ENCODE measurements at places on chromosomes 1 and 21. TPM values are rescaled to one million over a fixed set of nuclear protein-coding genes. Genes with fewer than 3 reads are reported as not detected.

DNA sequence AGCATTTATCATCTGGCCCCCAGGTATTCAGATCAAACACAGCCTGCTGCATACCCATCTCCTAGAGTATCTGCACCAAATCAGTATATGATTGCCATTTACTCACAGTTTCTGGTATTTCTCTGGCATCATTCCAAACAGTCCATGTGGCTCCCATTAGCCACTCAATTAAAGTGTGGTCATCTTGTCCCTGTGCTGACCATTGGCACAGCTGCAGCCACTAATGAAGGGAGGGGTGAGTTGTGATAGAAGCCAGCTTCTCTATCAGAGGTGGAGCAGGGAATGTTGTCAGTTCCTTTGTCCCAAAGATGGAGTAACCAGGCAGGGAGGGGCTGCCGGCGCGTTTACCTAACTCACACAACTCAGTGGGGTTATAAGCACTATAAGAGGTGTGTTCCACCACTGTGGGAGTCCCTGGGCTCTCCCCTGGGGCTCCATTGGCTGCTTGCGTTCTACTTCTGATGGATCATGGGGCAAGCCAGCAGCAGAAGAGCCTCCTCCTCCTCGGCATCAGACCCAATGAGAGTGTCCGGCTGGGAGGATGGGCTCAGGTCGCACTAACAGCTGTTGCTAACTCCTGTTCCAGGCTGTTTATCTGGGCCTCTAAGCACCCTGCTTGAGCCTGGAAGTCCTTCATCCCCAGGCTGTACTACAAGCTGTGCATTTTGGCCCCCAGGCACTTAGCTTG lies 108.6 kb downstream of the GDAP2 start:
- H3K4me3 ChIP-seq: no peak overlapping the region
- no peak for DNase-seq
- H3K4me1 ChIP-seq: peaks cover 21% of the 10 kb centered on the region
- peak overlapping the region; percentile 32 for H3K27ac ChIP-seq
- H3K36me3 ChIP-seq: no peaks in the 10 kb centered on the region

- no peaks in the 10 kb centered on the region for H3K27me3 ChIP-seq
- no peak overlapping the region for H3K4me3 ChIP-seq
- peaks cover 54% of the 10 kb centered on the region for H3K4me1 ChIP-seq
- peak overlapping the region; percentile 46 for H3K27ac ChIP-seq
- DNase-seq: no peak
Observed at GRCh38 chr1:21919520-21919919, 17.6 kb downstream of the HSPG2 start.

GRCh38 chr1:104358621-104359020 lies 608.9 kb downstream of the AMY1C start:
- H3K27me3 ChIP-seq: no peaks in the 10 kb centered on the region
- no peak for DNase-seq
- no peak overlapping the region for H3K4me3 ChIP-seq
- no peaks in the 10 kb centered on the region for H3K4me1 ChIP-seq
- H3K27ac ChIP-seq: no peak overlapping the region

DNA sequence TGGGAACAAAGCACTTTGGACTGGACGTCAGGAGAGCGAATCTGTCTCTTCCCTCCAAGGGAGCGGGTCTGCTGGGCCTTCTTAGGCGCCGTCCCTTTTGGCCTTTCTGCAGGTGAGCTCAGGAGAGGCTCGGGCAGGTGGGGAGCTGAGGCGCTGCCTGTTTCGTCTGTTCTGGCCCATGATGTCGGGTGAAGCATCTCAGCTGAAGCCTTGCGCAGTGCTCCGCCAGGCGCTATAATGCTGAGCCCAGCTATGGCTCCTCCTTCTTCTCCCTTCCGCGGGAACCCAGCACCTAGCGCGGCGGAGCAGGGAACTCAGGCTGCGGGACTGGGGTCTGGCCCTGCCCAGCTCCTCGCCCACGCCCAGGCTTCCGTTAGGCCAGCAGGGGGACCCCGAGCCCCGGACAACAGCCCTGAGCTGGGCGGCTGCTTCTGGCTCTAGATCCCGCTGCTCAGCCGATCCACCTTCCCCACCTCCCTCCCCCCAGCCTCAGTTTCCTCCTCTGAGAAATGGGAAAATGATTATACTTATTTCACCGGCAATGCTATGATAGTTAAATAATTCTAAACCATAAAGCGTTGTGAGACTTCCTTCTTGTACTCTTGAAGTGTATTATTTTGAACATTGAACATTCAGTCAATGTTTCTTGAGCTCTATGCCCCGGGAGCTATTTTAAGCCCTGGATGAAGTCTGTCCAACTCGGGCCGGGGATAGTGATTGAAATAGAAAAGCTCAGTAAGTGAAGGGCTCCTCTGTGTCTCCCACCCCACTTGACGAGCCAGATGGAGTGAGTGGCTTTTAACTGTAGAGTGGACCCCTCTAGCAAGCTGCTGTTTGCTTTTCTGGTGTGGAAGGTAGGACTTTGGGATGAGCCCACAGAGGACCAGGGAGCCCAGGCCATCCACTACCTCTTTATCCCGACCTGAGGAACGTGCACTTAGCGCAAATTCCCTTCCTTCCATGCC lies 9.6 kb upstream of the ADORA1 start:
- no peaks in the 10 kb centered on the region for H3K4me1 ChIP-seq
- peaks cover 50% of the 10 kb centered on the region for H3K27me3 ChIP-seq
- peak; percentile 80 for DNase-seq
- H3K36me3 ChIP-seq: no peaks in the 10 kb centered on the region

- H3K27me3 ChIP-seq: no peaks in the 10 kb centered on the region
- H3K27ac ChIP-seq: no peak overlapping the region
- H3K36me3 ChIP-seq: no peaks in the 10 kb centered on the region
Observed at GRCh38 chr1:91124989-91125417, 103.2 kb upstream of the ZNF644 start.

GRCh38 chr1:73273886-73274285 lies 924.1 kb downstream of the LRRIQ3 start:
- no peak for DNase-seq
- H3K36me3 ChIP-seq: no peaks in the 10 kb centered on the region
- no peaks in the 10 kb centered on the region for H3K4me1 ChIP-seq

- no peak overlapping the region for H3K27ac ChIP-seq
- no peaks in the 10 kb centered on the region for H3K36me3 ChIP-seq
- no peak for DNase-seq
- no peaks in the 10 kb centered on the region for H3K27me3 ChIP-seq
- no peaks in the 10 kb centered on the region for H3K4me1 ChIP-seq
Observed at GRCh38 chr1:214641214-214641895, 38.4 kb downstream of the CENPF start.

- H3K36me3 ChIP-seq: no peaks in the 10 kb centered on the region
- H3K27me3 ChIP-seq: no peaks in the 10 kb centered on the region
- H3K4me1 ChIP-seq: no peaks in the 10 kb centered on the region
- H3K4me3 ChIP-seq: no peak overlapping the region
- DNase-seq: no peak
Observed at GRCh38 chr1:190019717-190020116, 457.9 kb downstream of the BRINP3 start.

DNA sequence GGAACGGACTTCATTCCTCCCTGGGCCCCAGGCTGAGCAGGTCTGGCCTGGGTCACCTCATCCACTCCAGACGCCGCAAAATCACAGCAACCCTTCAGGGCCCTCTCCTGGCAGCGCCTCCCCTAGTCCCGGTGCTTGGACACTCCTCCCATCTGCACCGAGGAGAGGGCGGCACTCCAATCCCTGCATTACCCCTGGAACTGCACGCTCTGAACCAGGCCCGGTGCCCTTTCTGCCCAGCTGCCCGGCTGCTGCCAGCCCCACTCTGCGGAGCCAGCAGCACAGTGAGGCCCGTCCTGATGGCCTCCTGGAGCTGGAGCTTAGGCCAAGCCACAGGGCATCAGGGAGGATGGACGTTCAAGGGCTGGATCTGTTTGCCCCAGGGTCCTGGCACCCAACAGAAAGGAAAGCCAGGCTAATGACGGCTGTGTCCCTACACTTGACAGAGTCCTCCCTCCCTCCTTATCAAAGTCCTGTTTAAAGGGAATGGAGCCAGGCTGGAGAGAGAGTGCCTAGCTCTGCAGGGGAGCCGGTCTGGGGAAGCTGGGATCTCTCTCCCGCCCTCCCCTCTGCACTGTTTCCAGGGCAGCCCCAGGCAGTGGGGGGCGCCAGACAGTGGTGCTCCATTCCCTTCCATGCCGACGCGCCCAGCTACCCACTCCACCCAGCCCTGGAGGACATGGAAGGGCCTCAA lies 12.7 kb downstream of the COL6A2 start:
- DNase-seq: peak; percentile 59
- no peak overlapping the region for H3K4me3 ChIP-seq
- peaks cover 15% of the 10 kb centered on the region for H3K4me1 ChIP-seq
- no peak overlapping the region for H3K27ac ChIP-seq
- H3K27me3 ChIP-seq: no peaks in the 10 kb centered on the region

GRCh38 chr1:100703716-100704115 lies 15.8 kb upstream of the VCAM1 start:
- no peak overlapping the region for H3K27ac ChIP-seq
- no peaks in the 10 kb centered on the region for H3K4me1 ChIP-seq
- DNase-seq: no peak
- H3K27me3 ChIP-seq: no peaks in the 10 kb centered on the region
- H3K36me3 ChIP-seq: no peaks in the 10 kb centered on the region

GRCh38 chr1:24236789-24237371 lies 49.8 kb upstream of the IFNLR1 start:
- no peaks in the 10 kb centered on the region for H3K36me3 ChIP-seq
- no peaks in the 10 kb centered on the region for H3K27me3 ChIP-seq
- H3K4me1 ChIP-seq: peaks cover 12% of the 10 kb centered on the region
- DNase-seq: no peak
- no peak overlapping the region for H3K27ac ChIP-seq

DNA sequence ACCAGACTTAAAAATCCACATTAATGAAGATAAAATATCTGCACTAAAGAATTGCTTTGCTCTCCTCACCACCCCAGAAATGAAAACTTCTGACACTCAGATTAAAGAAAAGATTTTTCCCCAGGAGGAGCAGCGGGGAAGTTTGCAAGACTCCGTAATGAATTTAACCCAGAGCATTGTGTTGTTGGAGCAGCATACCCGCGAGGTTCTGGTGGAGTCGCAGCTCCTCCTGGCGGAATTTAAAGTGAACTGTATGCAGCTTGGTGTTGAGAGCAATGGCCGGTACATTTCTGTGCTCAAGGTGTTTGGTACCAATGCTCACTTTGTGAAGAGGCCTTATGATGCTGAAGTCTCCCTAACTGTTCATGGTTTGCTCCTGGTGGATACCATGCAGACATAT lies 46.4 kb downstream of the VPS13D start:
- no peaks in the 10 kb centered on the region for H3K27me3 ChIP-seq
- peaks cover 96% of the 10 kb centered on the region for H3K36me3 ChIP-seq
- H3K4me1 ChIP-seq: peaks cover 3% of the 10 kb centered on the region
- no peak overlapping the region for H3K27ac ChIP-seq
- H3K4me3 ChIP-seq: no peak overlapping the region

GRCh38 chr1:217392441-217392840 lies 238.4 kb downstream of the GPATCH2 start:
- H3K4me1 ChIP-seq: no peaks in the 10 kb centered on the region
- no peak for DNase-seq

DNA sequence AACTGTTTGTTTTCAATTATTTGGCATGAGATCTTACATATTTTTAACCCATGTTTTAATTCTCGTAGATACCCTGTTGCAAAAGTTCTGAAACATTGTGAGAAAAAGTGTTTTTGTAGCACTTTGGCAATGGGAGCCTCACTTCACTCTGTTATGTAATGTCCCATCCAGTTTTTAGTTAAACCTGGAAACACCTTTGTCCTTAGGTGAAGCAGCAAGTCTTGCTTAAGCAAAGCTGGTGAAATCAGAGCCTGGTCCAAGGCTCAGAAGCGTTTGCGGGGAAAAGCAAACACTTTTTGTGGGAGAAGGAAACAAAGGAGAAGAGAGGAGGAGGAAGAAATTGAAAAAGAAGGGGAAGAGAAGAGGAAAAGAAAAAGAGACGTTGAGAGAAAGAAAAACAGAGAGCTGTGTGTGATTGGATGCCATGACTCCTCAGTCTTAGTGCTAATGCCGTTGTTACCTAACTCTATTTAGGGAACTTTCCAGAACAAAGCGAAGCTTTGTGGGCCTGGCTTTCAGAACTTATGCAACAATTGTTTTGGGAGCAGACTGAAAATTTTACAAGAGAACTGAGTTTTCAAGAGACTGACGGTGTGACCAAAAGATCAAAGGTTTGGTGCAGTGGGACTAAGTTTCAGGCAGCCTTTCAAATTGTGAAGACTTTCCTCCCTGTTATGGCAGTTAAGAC lies 93.1 kb downstream of the NTMT2 start:
- H3K27me3 ChIP-seq: no peaks in the 10 kb centered on the region
- no peak for DNase-seq
- no peaks in the 10 kb centered on the region for H3K4me1 ChIP-seq
- H3K4me3 ChIP-seq: no peak overlapping the region
- H3K36me3 ChIP-seq: no peaks in the 10 kb centered on the region
- H3K27ac ChIP-seq: no peak overlapping the region

DNA sequence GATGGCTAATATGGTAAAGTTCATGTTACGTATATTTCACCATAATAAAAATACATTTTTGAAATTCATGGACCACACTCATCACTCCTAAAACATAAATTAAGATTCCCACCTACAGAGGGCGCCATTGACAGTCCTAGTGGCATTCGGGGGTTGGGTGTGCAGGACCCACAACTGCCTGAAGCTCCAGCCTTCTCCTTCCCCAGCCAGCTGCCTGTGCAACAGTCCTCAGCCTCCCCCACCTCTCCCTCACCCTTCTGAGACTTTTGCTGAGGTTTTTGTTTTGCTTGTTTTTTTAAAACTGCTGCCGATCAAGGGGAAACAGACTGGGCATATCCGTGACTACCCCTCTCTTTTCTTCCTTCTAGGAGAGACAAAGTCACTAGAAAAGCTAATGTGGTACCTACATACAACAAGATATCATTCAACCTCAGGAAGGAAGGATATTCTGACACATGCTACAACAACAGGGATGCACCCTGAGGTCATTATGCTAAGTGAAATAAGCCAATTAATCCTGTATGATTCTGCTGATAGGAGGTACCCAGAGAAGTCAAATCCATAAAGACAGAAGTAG lies 9.2 kb upstream of the EVA1C start:
- peaks cover 11% of the 10 kb centered on the region for H3K4me1 ChIP-seq
- no peaks in the 10 kb centered on the region for H3K36me3 ChIP-seq
- peak; percentile 63 for DNase-seq
- no peak overlapping the region for H3K27ac ChIP-seq
- H3K27me3 ChIP-seq: no peaks in the 10 kb centered on the region

DNA sequence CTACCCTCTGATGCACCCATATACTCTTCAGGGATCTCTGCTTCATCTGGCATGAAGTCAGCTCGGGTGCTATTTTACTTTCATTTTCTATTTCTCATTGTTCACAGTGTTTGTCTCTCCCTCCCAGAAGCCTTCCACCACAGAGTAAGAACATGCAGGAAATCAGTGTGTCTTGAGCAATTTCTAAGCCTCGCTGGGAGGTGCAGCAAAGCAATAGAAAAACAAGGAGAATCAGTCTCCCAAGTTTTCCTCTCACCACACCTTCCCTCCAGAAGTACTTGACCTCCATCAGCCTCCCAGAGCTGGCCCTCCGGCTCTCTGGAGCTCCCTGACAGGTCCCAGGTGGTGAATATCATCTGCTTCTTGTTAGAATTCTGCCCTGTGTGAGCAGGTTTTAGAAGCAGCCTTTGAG lies 594.7 kb upstream of the CAMK1G start:
- peak overlapping the region; percentile 70 for H3K27ac ChIP-seq
- peak overlapping the region; percentile 44 for H3K4me3 ChIP-seq
- H3K4me1 ChIP-seq: peaks cover 12% of the 10 kb centered on the region

- no peaks in the 10 kb centered on the region for H3K36me3 ChIP-seq
- H3K27ac ChIP-seq: no peak overlapping the region
- H3K27me3 ChIP-seq: peaks cover 7% of the 10 kb centered on the region
- H3K4me3 ChIP-seq: no peak overlapping the region
- DNase-seq: no peak
Observed at GRCh38 chr1:201376464-201377374, 761 bp downstream of the TNNT2 start.

Gene IQGAP3
- total RNA-seq: 1.7 TPM

Gene ACOT11
- 5.0 TPM for total RNA-seq

Gene GBP4
- total RNA-seq: 41.0 TPM

Gene AIM2
- 2.4 TPM for total RNA-seq

Gene SLC35F3
- total RNA-seq: 0.41 TPM

All from lower lobe of right lung (tissue), 2 donors.